ENCODE measurements at places on chromosomes 3 and 15.

DNA sequence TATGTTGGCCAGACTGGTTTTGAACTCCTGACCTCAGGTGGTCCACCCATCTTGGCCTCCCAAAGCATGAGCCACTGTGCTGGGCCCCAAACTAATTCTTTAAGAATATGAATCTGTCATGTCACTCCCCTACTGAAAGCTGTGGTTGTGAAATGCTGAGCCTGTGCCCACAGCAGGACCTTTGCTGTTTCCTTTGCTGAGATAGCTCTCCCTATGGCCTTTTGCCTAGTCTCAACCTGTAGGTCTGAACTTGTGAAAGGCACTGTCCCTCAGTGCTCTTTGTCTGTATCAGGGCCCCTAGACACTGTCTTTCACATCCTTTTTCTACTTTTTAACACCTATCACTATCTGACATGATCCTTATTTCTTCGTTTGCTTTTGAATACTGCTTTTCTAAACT is 62.7 kb upstream of the CCR4 start:
- DNase-seq = no peak

DNA sequence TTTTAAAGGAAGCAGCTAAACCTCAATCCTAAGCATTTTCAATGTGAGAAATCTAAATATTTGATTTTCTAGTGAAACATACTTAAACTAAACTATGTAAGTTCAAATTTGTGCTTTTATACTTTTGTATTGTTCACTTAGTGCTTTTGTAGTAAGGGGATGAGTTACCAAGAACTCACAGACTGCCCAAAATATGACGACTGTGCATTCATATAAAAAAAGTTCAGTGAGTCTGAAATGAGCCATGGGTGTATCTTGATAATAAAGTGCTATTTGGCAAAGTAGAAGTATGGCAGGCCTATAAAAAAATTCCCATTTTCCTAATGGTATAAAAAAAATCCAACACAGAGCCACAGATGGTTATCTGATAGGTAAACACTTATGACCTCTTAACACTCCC is 66.2 kb downstream of the NPTN start:
- DNase-seq = no peak

DNA sequence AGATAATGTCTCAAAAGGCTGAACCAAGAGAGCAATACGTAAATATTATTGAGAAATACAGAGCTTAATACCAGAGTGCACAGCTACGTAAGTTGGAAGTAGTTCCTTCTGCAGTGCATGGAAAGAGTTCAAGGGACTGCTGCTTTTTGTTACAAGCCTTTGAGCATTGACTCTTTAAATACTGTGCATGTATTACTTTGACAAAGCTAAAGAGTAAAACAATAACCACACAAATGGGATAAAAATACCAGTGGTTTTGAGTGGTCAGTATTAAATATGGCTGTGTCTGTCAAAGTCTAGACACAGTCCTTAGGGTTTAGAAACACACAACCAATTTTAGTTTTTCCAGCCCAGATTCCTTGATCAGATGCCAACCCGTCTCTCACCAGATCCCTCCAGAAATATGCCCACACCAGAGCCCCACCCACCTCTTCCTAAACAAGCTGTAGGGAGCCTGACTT is 62.1 kb downstream of the SSR3 start:
- DNase-seq = no peak

- DNase-seq = no peak
Observed at GRCh38 chr3:131282379-131282778, 99.2 kb upstream of the NUDT16 start.

DNA sequence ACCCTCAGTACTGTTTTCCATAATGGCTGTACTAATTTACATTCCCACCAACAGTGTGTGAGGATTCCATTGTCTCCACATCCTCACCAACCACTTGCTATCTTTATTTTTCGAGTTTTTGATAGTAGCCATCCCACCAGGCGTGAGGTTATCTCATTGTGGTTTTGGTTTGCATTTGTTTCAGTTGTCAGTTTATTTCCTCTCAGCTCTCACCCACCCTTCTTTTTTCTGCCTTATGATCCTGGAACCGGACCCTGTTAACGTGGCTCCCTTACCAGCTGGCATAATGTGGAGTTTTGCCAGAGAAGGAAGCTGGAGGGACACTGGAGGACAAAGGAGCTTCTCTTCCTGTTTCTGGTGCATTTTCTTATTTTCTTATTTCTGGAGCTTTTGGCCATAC is 25.1 kb upstream of the SH3GL3 start:
- DNase-seq = no peak

Measured in Kasumi-1 (cell line).